A673 (cell line): ENCODE measurements at places on chromosomes 13 and 19.

- no peak for DNase-seq
Measured at GRCh38 chr13:103222683-103223082, 156.5 kb upstream of the SLC10A2 start.

DNA sequence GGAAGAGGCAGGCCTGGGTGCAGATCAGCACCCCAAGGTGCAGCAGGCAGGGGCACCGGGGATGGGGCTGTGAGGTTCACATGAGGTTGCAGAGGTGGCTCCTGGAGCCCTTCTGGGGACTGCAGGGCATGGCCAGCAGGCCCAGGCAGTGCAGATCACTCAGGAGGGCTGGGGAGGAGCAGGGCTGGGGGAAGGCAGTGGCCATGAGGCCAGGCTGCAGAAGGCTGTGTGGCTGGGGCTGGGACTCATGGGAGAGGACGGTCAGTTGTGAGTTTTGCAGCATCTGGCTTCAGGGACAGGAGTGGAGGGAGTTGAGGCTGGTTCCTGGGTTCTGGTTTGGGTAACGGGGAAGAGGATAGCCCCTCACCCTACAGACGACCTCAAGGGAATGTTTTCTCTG is 7.3 kb downstream of the WDR88 start:
- DNase-seq: no peak

DNA sequence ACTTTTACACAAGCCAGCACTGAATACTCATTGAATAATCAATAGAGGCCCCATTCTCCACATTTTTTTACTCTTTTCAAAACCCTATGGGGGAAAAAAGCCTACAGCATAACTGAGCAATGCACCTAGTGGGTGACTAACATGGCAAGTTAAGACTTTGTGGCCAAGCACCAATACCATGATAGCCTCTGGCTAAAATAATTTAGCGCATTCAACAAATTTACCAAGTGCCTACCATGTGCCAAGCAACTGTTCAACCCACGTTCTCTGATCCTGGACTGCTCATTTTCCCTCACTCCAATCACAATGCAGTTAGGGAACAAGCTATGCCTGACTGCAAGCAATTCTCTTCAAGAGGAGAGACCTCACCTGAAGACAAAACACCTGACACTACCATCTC is 3.0 kb downstream of the ANKRD10 start:
- DNase-seq: no peak

DNA sequence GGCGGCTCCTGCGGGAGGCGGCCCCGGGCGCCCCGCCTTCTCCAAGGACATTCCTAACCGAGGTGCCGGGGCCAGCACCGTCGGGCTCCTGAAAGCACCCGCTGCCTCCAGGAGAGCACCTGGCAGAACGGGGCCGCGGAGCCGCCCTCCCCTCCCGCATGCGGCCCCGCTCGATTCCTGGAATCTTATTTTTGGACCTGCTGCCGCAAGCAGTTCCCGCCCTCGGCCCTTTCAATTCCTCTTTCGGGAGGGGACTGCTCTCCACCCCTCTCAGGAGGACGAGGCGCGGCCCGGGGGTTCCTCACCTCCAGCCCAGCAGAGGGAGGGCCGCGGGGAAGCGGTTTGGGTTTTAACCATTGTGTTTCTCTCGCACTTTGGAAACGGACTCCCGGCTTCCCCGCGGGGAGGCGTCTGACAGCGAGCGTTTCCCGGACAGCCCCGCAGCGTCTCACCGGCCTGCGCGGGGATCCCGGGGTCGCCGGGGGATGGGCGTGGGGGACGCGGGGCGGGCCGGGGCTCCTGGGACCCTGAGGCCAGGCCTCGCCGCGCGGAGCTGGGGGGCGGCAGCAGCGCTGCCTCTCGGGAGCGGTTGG is 849 bp downstream of the GAS6 start:
- DNase-seq: no peak

DNA sequence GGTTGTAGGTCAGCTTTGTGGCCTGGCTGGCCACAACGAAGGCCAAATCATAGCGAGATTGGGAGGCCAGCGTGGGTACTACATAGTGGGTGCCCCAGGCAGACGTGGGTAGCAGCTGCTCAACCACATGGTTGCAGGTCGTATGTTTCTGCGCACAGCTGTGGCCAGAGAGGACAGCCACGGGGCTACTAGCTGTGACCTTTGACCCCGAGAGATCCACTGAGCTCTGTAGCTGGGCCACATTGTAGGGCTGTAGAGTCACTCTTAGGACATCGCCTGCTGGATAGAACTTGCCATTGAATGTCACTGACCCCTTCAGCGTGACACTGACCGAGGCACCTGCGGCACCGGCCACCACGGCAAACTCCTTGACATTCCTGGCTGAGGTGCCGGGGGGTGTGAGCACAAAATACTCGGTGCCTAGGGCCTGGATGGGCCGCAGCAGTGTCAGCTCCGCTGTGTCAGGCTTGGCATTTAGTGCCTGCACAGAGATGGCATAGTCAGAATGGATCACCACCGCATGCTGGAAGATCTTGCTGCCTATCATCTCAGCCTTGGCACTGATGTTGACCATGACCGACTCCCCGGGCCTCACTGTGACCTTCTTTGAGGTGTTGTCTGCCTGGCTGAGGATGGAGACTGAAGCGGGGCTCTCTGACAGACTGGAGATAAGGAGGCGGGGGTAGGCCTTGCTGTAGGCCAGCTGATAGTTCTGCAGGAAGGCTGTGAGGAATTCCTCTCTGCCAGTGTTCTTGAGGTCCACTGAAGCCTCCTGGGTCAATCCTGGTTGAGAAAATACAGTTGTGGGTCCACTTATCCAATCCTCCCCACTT is 6.7 kb downstream of the FCGBP start:
- no peak for DNase-seq

DNA sequence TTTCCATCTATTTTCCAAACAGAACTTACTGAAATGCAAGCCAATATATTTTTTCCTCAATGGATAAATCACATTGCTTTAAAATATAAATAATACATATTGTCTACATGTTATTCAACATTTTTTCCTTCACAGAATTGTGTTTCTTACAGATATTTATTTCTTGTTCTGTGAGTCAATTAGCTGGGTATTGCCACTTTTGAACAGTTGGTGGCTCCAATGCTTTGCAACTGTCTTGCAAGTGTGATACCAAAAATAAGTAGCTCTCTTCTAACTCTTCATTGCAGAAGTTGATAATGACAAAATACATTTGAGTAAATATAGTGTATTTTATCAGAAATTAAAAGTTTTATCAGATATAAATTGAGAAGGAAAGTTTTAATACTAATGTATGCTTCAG is 17.1 kb upstream of the GPC5 start:
- DNase-seq: peak; percentile 38
